ENCODE measurements at places on chromosomes 2 and 18.

- DNase-seq = no peak
Observed at GRCh38 chr2:31089645-31090044, 48.6 kb downstream of the GALNT14 start.

GRCh38 chr2:142981069-142981378 lies 103.6 kb downstream of the KYNU start:
- no peak for DNase-seq

- no peak for DNase-seq
Observed at GRCh38 chr18:63617049-63617914, 26.8 kb downstream of the SERPINB4 start.

- DNase-seq = no peak
Observed at GRCh38 chr18:41395695-41396094, 559.3 kb upstream of the PIK3C3 start.

GRCh38 chr18:26424428-26425147 lies 123.8 kb downstream of the KCTD1 start:
- no peak for DNase-seq

DNA sequence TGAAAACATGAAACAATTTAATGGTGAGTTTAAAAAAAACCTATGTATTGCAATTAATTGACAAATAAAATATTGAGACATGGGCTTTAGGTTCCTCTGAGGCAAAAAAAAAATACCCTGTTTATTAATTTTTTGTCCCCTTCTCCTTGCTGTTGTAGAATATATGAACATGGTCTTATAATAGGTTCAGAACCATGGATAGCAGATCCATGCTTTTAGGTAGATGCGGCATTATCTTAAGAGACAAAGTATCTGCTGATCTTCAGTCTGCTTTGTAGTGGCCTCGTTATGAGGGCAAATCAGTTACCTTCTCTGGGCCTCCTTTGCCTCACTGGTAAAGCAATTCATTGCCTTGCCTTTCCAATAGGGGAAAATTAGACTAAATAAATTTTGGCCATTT lies 850.7 kb downstream of the NRXN1 start:
- no peak for DNase-seq

DNA sequence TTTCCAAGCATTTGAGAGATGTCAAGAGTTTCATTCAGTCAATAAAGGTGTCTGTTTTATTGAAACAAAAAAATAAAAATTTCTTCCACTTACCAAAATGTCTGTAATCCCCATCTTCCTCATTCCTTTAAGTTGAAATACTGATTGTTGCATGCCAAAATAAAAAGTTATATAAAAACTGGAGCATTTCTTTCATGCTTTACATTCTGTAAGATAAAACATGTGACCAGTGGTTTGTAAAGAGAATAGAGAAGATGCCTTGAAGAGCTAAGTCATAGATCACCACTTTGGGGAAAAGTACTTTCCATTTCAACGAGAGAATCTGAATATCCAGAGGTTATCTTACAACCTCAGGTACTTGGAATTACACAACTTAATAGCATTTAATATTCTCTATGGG lies 35.9 kb upstream of the MYO1B start:
- peak; percentile 80 for DNase-seq

GRCh38 chr18:55189972-55190371 lies 230.7 kb upstream of the CCDC68 start:
- peak; percentile 20 for DNase-seq

- DNase-seq = peak; percentile 59
Observed at GRCh38 chr2:181185948-181186347, 205.5 kb downstream of the UBE2E3 start.

- DNase-seq = peak; percentile 1
Observed at GRCh38 chr2:194819367-194819766, 837.7 kb upstream of the SLC39A10 start.

DNA sequence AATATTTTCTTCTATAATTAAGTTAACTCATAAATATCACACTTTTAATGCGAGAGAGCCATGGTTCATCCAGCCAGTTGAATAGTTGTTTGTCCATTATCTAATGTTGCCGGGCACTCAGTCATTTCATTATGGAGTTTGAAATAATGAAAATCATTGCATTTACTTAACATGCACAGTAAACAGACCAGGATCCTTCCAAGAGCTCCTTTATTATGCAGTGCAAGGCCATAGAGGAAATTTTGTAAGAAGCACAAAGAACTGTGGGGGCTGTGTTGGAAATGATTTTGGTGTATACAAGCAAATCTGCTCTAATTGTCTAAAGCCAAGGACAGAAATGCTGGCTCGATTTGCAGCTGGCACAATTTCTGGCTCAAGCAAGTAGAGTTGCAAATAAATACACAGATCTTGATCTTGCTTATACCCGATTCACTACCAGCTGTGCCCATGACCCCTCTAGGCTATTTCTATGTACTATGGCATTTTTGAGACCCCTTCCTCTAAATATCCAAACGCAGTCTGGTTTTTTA lies 400.3 kb upstream of the HNRNPA3 start:
- DNase-seq = no peak

- no peak for DNase-seq
Observed at GRCh38 chr2:136020831-136021230, 35.4 kb upstream of the DARS1 start.

DNA sequence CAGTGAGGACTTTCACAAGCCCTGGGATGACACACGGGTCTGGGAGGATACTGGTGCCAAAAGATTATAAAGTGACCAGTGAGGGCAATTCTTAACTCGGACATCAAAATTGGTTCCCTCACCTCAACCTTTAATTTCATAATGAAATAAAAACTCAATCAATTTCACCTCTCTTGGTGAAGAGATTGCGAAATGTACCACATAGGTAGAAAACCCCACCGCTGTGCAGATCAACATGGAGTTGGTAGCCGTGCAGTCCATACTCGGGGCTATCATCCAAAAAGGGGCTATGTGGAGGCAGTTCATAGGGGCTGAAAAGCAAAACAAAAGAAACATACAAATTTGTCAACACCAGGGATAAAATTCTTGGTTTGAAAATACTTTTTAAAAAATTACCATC lies 24.4 kb downstream of the FBXO15 start:
- DNase-seq = no peak

- DNase-seq = no peak
Observed at GRCh38 chr18:59917422-59917821, 17.6 kb downstream of the PMAIP1 start.

- DNase-seq = no peak
Observed at GRCh38 chr2:137316075-137316474, 550.7 kb downstream of the THSD7B start.

DNA sequence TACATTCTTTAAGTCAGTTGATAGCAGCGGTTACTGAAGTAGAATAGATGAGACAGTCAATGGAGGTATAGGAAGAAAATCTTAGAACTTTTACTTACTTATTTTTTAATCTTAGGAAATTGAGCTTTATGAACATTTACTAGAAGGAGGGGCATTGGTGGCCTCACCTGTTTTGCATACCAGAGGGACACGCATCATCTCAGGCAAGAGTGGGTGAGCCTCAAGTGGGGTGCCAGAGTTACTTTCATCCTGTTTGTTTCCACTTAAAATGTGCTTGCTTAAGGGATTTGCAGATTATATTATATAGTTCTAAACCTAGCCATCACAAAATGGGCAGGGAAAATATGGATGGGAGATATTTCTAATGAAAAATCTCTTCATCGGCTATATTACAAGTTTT lies 61.6 kb downstream of the WDR7 start:
- no peak for DNase-seq

GRCh38 chr2:232022718-232023117 lies 61.2 kb downstream of the DIS3L2 start:
- DNase-seq = peak; percentile 24

DNA sequence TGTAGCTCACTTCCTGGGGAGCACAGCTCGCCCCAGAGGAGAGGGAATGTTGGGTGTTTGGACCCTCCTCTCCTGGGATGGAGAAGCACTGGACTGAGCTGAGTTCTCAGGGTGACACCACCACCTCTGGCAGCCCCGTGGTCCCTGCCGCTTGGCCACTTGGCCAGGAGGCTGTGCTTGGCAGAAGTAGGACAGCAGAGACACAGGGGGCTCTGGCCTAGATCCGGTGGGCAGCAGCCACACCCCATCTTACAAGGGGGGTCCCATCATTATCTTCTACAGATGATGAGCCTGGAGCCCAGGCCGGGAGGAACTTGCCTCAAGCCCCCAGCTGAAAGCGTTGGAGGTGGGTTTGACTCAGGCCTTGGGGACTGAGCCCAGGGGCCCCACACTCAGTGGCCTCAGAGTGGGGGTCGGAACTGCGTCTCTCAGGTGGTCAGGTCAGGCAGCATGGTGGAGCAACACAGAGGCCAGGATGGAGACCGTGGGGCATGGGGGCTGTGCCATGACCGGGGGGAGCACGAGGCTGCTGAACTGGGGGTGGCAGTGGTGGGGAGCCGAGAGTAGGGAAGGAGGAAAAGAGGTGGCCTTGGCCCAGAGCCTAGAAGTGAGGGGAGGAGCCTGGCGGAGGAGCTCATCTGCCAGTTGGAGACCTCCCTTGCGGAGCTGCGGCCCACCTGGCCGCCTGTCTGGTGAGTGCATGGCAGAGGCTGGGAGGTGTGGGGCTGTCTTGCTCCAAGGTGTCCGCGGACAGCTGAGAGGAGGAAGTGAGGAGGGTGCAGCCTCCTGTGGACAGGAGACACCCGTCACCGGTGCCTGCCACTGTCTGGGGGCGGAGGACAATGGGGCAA lies 63.6 kb upstream of the HDAC4 start:
- DNase-seq = no peak

- DNase-seq = peak; percentile 18
Observed at GRCh38 chr18:32386471-32386870, 84.2 kb downstream of the GAREM1 start.

- DNase-seq = peak; percentile 28
Observed at GRCh38 chr18:72086421-72086820, 457.7 kb downstream of the CBLN2 start.

GRCh38 chr2:10019174-10019573 lies 24.2 kb upstream of the KLF11 start:
- DNase-seq = no peak

- no peak for DNase-seq
Observed at GRCh38 chr2:192390401-192390800, 195.7 kb upstream of the TMEFF2 start.

DNA sequence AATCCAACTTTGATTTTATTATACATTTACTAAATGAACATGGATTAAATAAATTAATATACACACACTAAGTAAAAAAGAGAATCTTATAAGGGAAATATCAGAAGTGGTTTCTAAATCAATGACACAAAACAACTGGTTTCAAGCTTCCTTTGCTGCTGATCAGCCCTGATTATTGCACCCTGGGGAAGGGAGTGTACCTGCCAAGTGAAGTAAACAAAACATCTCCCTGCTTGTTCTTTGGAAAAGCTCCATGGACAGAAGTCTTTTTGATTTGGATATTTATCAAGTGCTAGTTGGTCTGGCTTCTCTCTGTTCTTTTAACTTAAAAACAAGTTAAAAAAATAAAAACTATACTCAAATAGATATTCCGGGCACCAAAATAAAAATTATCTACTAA lies 190.1 kb downstream of the PDE11A start:
- DNase-seq = no peak

DNA sequence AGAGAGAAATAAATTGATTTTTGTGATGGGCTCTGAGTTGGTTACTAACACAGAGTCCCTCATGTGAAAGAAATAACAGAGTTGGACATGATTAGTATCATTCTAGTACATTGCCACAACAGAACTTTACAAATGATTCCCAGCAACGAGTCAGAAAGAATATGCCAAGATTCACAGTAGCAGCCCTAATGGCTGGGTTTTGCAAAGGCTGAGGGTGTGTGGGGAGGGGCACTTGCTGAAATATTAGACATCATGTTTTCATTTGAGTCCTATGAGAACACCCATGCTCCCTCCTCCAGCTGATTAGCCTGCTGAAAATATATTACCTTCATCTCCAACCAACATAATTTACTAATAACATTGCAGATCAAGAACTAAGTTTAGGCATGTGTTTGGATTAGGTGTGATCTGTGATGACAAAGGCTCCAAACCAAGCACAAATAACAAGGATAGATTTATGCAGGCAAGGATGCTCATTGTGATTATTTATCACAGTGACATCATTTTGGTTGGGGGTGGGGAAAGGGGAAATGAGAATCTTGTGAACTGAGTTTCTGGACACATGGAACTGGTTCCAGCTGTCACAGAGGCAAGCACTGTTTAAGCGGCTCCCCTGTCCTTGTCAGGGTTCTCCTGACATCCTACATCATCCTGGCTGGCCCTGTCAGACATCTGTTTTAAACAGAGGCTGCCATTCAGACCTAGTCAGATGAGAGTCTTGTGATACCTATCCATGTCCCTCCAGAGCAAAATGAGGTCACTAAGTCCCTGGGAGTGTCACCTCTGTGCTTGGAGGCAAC lies 205.8 kb upstream of the NCKAP5 start:
- DNase-seq = no peak

DNA sequence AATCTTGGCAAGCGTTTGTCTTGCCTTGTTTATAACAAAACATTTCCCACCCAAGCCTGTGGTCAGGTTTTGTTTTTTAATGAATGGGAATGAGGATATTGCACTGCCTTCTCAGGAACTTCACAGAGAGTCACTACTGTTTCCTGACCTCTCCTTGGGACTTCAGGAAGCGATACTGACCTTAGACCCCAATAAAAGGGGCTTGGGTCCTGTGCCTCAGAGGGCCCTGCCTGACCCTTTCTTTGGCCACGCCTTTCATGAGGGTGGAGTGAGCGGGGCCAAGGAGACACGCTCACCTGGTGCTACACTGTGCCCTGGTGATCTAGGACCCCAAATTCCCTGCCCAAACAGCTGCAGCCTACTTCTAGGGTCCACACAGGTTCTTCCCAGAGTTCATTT lies 92.8 kb upstream of the TGFA start:
- DNase-seq = no peak

- DNase-seq = no peak
Observed at GRCh38 chr18:75779450-75779849, 351.9 kb upstream of the SMIM21 start.

DNA sequence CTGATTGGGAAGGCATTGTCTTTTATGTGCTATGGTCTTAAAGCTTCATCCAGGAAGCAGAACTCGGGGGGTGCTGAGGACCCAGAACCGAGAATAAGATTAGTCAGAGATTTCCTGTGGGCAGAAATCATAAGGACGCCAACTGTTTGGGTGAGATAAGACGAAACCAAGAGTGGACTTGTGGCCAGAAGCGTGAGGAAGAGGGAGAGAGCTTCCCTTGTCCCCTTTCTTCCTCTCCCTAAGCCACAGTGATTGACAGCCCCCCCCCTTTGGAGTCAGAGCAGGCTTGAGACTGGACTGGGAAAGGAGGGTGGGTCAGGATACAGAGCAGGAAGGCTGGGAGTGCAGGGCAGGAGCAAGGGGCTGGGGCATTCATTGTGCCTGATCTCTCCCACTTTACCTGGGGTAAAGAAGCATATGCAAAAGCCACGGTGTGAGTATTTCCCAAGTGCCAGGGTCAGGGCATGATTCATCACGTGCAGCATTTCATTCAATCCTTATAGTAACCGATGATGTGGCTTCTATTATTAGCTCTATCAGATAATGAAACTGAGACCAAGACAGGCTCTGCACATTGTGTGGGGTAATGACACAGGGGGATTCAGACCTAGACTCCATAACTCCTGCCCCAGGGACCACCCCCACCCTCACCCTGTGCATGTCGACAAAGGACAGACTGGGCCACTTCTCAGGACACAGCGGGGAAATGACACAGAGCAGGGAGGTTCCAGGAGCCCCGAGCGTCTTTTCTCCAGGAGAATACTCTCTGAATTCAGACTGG lies 3.0 kb upstream of the IL1RN start:
- DNase-seq = peak; percentile 42

- DNase-seq = no peak
Observed at GRCh38 chr2:120770641-120771040, 35.0 kb downstream of the GLI2 start.

- no peak for DNase-seq
Observed at GRCh38 chr2:71617266-71617665, 163.9 kb downstream of the DYSF start.

- no peak for DNase-seq
Observed at GRCh38 chr2:213740453-213740852, 456.2 kb downstream of the SPAG16 start.

- peak; percentile 82 for DNase-seq
Observed at GRCh38 chr2:237818066-237818473, 19.5 kb downstream of the RBM44 start.
